ENCODE measurements at places on chromosomes 11 and 22.

DNA sequence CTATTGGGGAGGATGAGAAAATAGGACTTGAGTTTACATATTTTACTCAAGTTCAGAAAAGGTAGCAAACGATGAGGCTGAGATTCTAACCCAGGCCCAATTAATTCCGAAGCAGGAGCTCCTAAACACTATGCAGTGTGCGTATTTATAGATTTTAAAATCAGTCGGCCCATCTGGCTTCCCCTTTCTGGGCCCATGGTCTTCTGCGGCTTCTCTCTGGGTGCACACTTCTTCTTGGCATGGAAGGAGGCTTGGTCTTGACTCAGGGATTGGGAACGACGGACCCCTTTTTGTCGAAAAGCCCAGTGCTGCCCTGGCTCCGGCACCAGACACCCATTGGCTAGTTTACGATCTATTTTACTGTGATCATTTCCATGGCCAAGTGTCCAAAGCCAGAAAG is 1433.8 kb downstream of the BRD1 start:
- DNase-seq = no peak

GRCh38 chr11:75246671-75247350 is 6.2 kb downstream of the TPBGL start:
- no peak for DNase-seq

- DNase-seq = no peak
Observed at GRCh38 chr11:100759106-100759505, 72.0 kb downstream of the ARHGAP42 start.

GRCh38 chr11:43649921-43650320 is 30.6 kb upstream of the HSD17B12 start:
- no peak for DNase-seq

GRCh38 chr11:45178223-45178622 is 31.8 kb downstream of the PRDM11 start:
- DNase-seq = no peak

DNA sequence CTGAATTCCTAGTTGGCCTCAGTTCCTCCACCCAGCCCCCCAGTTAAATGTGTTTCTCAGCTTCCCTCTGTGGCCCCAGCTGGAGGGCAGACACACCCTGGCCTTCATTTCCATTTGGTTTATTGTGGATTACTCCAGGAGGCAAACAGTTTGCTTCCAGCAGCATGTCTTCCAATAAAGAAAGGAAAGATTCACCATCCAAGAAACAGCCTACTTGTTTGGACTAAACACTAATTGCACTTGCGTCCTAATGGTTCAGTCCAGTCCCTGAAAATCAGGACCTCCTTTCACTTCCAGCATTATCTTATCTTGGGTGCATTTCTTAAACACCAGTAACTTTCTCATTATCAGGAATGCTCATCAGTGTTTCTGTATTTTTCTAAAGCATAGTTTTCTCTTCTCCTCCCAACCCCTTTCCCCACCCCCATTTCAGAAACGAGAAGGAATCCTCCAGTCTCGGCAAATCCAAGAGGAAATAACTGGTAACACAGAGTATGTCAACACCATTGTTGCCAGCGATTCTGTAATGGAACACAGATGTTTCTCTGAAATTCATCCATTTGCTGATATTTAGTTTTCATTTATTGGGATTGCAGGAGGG is 130.9 kb downstream of the PARVA start:
- no peak for DNase-seq

DNA sequence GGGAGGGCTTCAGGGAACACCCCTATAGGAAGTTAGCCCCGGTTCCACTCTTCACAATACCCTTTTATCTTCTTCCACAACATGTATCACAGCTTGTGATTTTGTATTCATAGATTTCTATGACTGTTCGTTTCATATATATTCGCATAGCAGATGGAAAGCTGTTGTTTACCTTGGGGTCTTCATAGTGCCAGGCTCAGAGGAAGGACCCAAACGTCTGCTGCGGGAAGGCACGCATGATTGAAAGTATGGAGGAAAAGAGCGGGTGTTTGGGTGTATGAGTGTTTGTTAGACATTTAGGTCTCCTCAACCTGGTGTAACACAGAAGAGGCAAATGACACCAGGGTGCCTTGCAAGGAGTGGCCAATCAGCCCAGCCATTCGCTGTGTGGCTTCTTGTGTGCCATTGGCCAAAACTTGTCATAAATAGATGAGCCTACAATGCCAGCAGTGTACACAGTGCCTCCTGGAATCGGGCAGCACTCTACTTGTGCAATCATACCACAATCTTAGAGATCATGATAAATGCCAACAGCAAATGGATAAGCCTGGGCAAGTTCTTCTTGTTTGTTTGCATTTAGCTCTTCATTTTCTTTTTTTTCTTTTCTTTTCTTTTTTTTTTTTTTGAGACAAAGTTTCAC is 10.9 kb upstream of the ADA2 start:
- no peak for DNase-seq

DNA sequence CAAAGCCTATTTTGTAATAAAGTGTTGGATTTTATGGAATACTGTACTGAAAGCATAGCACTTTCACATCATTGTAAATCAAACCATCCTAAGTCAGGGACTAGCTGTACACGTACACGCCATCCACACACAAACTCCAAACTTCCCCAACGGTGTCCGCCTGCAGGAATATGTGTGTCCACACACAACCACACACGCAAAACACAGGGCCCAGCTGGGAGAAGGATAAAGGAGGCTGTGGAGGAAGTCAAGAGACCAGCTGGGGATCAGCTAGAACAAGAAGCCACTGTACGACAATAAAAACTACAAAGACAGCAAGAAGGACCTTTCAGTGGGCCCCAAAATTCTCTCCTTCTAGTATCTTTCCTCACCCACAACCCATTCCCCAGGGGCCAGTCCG is 1.6 kb downstream of the TRIM29 start:
- DNase-seq = no peak

- no peak for DNase-seq
Observed at GRCh38 chr11:97893612-97894011, 1127.1 kb upstream of the CNTN5 start.

DNA sequence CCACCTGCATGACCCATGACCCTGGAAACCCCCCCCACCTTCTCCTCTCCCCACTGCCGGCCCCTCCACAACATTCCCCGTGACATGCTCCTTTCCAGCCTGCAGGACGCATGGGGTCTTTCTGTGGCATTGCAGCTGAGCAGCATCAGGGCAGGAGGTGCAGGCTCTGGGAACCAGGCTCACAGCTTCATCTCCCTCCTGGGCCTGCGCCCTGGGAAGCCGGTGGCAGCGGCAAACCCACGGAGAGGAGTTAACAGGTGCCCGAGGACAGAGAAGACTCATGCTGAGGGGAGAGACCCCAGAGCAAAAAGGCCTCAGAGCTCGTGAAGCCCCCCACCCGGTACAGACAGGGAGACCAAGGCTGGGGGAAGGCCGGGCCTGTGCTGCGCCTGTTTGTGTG is 32.2 kb downstream of the CDKN1C start:
- no peak for DNase-seq

GRCh38 chr11:119493712-119494111 is 70.7 kb upstream of the THY1 start:
- no peak for DNase-seq

DNA sequence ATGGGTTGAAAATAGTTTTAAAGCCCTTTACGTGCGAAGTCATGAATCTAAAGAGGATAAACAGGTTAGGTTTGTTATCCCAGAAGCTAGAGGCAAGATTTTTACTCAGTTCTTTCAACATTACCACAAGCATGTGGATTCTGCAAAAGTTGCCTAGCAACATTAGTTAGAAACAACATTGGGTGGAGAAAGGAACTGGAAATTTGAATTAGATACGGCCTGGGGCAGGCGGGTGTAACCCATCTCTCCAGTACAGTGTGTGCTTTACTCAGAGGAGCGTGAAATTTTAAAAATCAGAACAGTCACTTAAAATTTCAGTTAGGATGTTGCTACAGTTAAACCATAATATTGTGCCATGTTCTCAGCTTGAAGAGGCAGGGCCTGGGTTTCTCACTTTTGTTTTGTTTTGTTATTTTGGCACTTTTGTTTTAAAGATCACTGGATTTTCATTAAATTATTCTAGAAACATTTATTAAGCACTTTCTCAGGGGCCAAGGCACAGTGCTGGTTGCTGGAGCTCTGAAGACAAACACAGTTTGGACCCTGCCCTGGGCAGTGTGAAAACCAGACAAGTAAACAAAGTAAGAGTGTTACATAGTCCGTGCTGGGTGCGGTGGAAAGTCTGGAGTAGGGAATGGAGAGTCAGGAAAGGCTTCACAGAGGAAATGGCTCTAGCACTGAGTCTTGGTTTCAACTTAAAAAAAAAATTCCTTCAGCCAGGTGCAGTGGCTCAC is 4.4 kb upstream of the WEE1 start:
- no peak for DNase-seq

GRCh38 chr11:114016986-114017385 is 42.1 kb downstream of the HTR3A start:
- no peak for DNase-seq

GRCh38 chr11:56624661-56625110 is 10.0 kb upstream of the OR5M1 start:
- DNase-seq = no peak

GRCh38 chr11:13256216-13256615 is 21.4 kb upstream of the BMAL1 start:
- DNase-seq = no peak

DNA sequence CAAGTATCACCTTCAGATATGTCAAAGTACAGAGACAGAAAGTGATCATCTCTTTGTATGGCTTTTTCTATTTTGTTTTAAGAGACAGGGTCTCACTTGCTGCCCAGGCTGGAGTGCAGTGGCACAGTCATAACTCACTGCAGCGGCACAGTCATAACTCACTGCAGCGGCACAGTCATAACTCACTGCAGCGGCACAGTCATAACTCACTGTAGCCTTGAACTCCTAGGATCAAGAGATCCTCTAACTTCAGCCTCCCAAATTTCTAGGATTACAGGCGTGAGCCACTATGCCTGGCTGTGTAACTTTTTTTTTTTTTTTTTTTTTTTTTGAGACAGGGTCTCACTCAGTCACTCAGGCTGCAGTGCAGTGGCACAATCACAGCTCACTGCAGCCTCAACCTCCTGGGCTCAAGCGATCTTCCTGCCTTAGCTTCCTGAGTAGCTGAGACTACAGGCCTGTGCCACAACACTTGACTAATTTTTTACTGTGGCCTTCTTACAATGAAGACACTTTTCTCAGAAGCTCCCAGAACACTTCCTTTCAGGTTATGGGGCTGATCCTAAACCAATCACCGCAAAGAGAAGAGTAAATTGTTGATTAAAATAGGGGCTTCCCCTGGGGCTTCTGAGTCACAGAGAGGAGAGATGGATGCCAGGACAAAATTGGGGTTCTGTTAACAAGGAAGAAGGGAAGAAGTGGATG is 9.0 kb upstream of the HIKESHI start:
- DNase-seq = no peak

DNA sequence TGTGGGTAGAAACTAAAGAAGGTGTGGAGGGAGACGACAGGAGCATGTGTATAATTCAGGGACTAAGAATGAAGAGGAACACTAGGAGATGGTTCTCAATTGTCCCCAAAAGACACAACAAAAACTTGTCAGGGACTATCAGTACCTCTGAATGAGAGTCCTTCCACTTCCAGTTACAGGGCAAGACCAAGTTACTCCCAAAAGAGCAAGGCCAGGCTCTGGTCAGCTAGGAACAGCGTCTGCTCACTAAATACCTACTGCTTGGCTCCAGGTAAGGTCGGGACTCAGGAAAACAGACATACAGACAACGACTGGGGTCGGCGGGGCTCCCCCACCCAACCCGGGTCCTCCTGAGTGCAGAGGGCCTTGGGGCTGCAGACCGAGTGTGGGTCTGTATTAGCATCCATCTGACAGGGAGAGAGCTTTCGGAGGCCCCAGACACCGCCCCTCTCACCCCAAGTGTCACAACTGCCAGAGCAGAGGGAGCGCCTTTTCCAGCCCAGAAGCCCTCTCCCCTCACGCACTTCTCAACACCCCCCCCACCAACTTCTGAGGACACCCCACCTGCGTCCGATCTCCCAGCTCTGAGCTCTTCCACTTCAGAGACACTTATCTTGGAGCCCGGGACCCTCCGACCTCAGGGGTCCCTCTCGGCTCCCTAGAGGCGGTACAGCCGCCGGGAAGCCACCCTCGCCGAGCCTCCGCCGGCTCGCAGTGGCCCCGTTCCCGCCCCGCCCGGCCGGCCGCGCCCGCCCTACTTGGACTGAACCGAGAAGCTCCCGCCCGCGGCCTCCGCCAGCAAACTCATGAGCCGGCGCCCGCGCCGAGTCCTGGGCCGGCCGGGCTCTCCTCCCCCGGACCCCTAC is 522 bp downstream of the RHOG start:
- DNase-seq = peak; percentile 44

DNA sequence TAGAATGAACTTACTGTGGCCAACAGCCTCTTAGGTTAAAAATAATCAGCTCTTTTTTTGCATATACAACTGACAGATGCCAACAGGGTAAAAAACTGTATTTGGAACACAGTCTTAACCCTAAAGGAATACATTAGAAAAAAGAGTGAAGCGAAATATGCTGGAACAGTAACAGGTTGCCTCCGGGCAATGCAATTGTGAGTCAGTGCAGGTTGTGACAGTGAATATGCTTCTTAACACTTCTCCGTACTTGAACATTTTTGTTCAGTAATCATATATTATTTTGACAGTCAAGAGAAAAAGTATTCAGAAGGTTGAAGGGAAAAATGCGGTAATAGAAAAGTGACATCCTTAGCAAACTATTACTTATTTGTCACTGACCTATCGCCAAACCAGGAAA is 98.5 kb downstream of the DBX1 start:
- no peak for DNase-seq

GRCh38 chr11:75572744-75573143 is 10.7 kb downstream of the SERPINH1 start:
- DNase-seq = no peak

GRCh38 chr11:10243896-10244575 is 50.0 kb downstream of the SBF2 start:
- DNase-seq = no peak

GRCh38 chr11:131584785-131585592 is 214.6 kb downstream of the NTM start:
- peak; percentile 35 for DNase-seq

- no peak for DNase-seq
Observed at GRCh38 chr22:44423556-44424358, 74.3 kb downstream of the RTL6 start.

- no peak for DNase-seq
Observed at GRCh38 chr22:20956258-20957101, 10.6 kb upstream of the AIFM3 start.

All from neural crest cell (in vitro differentiated cells).